ENCODE measurements at places on chromosomes 11 and 22. TPM values are rescaled to one million over a fixed set of nuclear protein-coding genes. Genes with fewer than 3 reads are reported as not detected.

- DNase-seq: no peak
- no peak overlapping the region for H3K27ac ChIP-seq
- no peaks in the 10 kb centered on the region for H3K27me3 ChIP-seq
- no peak overlapping the region for H3K4me3 ChIP-seq
- H3K36me3 ChIP-seq: no peaks in the 10 kb centered on the region
Observed at GRCh38 chr22:45413013-45413367, 409 bp downstream of the SMC1B start.

GRCh38 chr11:119592642-119593041, 136.4 kb downstream of the NECTIN1 start:
- no peaks in the 10 kb centered on the region for H3K27me3 ChIP-seq
- no peak overlapping the region for H3K4me3 ChIP-seq
- no peak overlapping the region for H3K27ac ChIP-seq
- DNase-seq: no peak

DNA sequence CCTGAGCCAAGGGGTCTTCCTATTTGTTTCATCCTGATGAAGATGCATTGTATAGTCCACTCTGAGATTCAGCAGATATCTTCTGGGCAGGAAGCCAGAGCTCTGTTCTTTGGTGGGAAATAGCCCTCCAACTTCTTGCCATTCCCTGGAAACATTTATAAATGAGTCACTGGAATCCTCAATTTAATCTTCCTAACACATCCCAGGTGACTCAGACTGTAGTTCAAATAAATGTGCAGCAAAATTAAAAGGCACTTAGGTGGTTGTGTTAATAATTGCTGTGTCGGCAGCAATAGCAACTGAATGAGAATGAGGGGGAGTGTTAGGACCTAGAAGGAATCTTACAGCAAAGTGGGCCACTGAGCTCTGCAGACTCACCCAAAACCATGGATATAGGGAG, 108.6 kb downstream of the INSC start:
- H3K4me1 ChIP-seq: peaks cover 32% of the 10 kb centered on the region
- H3K27ac ChIP-seq: no peak overlapping the region
- no peaks in the 10 kb centered on the region for H3K27me3 ChIP-seq
- no peak overlapping the region for H3K4me3 ChIP-seq
- no peaks in the 10 kb centered on the region for H3K36me3 ChIP-seq
- no peak for DNase-seq

FAM111A gene
- total RNA-seq: 48.2 TPM

DNA sequence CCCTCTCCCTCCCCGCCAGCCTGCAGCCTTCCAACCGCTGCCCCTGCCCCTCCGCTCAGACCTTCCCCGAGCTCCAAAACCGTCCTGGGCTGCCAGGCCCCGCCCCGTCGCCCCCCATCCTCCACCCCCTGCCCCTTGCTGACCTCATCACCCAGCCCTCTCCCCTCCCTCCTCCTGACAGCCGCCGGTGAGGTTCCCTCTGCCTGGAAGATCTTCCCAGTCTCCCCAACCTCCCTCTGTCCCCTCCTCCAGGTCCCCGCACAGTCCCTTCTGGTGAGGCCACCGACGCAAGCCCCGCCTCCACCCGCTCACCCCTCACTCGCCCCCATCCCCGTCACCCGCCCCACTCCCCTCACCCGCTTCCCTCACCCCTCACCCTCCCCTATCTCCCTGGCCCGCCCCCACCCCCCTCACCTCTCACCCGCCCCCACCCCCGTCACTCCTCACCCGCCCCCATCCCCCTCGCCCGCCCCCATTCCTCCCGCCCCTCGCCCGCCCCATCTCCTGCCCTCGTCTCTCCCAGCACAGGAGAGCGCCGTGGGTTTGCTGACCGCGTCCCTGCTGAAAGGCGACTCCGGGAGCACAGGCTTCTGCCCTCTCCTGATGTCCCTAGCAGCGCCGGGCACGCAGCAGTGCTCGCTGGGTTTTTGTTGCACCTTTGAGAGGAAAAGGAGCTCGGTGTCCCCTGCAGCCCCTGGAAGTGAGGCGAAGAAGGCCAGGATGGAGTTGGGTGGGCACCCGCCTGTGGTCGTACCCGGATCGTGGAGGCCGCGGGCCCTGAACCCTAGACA, 16.4 kb upstream of the UPK3A start:
- peaks cover 32% of the 10 kb centered on the region for H3K4me1 ChIP-seq
- DNase-seq: no peak
- 0 out of 2 replicates have a peak, but pooled peaks cover 3% of the 10 kb centered on the region for H3K27me3 ChIP-seq
- H3K4me3 ChIP-seq: peak overlapping the region; percentile 49
- H3K36me3 ChIP-seq: no peaks in the 10 kb centered on the region
- no peak overlapping the region for H3K27ac ChIP-seq

DNA sequence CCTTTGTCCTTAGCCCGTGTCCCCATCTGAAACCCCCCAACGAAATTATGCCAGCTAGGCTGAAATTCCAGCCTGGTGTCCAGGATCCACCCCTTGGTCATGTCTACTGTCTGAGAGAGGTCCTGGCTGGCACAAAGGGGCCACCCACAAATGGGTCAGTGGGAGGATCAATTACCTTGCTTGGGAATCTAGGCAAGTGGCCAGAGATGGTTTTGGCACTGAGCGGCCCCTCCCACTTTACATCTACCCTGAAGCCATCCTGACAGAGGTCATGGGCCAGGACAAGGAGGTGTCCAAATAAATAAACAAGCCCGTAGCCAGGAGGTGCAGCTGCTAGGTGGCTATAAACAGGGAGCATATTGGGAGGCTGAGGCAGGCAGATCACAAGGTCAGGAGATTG, 311.5 kb downstream of the MN1 start:
- no peak overlapping the region for H3K4me3 ChIP-seq
- no peaks in the 10 kb centered on the region for H3K27me3 ChIP-seq
- H3K4me1 ChIP-seq: no peaks in the 10 kb centered on the region
- DNase-seq: no peak
- H3K27ac ChIP-seq: no peak overlapping the region

DNA sequence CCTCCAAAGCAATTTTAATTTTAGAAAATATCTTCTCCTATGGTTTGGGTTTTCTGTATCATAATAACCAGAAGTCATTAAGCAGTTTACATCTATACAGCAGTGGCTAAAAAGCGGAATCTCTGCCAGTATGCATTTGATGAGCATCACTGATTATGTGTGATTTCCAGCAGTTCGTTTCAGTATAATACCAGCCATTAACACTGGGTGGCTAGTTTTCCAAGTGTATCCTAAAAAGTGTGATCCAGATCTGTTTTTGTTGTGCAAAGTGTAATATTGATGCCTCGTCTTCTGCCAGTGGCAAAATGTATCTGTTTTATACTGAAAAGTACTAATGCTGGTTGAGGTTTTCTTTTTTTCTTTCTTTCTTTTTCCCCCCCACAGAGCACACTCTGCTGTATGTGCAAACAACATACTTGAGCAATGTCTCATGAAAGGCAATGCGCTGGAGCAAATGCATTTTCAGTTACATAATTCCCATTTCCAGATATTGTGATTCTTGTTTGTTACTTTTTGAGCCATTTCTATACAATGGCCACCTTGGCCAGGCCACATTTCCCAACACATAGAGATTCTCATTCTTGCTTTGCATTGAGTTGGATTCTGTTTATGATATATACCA, 64.2 kb downstream of the SLC36A4 start:
- DNase-seq: no peak
- H3K27ac ChIP-seq: no peak overlapping the region
- no peak overlapping the region for H3K4me3 ChIP-seq
- H3K36me3 ChIP-seq: no peaks in the 10 kb centered on the region
- H3K4me1 ChIP-seq: no peaks in the 10 kb centered on the region
- H3K27me3 ChIP-seq: no peaks in the 10 kb centered on the region

GRCh38 chr11:65593518-65594414, 1.8 kb downstream of the KCNK7 start:
- no peak overlapping the region for H3K27ac ChIP-seq
- H3K27me3 ChIP-seq: no peaks in the 10 kb centered on the region
- peak; percentile 78 for DNase-seq

DNA sequence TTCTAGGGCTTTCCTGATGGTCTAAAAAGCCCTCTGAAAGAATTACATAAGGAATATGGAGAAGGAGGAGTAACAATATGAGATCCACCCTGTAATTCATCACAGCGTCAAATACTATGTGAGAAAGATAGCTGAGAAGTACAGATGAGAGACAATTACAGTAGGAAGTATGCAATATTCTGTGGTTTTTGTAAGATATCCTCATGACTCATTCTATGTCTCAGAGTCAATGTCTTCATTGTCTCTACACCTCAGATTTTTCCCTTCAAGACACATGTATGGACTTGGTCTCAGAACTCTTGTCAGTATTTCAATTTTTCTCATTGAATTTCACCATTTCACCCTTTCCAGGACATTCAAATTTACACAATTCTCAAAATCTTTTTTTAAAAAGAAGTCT, 343.3 kb upstream of the CTSC start:
- H3K27ac ChIP-seq: no peak overlapping the region
- DNase-seq: no peak
- no peaks in the 10 kb centered on the region for H3K36me3 ChIP-seq
- no peaks in the 10 kb centered on the region for H3K27me3 ChIP-seq
- H3K4me3 ChIP-seq: no peak overlapping the region

DNA sequence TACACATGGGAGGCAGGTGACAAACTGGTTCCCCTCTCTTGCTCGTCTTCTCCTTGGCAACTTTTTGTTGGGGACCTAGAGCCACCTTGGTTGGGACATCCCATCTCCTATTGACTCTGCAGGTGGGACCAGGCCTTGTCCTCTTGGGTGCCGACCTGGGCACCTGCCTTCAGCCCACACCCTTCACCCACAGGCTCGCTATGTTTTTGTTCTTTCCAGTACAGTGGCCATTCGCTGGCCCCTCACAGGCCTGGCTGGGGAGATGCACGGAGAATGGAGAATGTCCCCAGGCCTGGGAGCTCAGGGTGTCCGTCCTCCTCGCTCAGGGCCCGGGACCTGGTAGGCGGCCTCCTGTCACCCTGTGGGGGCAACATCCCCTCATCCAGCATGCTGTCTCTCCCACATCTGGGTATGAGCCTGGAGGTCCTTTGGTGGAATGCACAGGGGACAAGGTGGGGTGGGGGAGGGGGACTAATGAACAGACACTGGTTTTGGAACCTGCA, 14.9 kb upstream of the OMP start:
- no peak overlapping the region for H3K4me3 ChIP-seq
- no peaks in the 10 kb centered on the region for H3K36me3 ChIP-seq
- H3K27me3 ChIP-seq: no peaks in the 10 kb centered on the region
- no peak for DNase-seq

DNA sequence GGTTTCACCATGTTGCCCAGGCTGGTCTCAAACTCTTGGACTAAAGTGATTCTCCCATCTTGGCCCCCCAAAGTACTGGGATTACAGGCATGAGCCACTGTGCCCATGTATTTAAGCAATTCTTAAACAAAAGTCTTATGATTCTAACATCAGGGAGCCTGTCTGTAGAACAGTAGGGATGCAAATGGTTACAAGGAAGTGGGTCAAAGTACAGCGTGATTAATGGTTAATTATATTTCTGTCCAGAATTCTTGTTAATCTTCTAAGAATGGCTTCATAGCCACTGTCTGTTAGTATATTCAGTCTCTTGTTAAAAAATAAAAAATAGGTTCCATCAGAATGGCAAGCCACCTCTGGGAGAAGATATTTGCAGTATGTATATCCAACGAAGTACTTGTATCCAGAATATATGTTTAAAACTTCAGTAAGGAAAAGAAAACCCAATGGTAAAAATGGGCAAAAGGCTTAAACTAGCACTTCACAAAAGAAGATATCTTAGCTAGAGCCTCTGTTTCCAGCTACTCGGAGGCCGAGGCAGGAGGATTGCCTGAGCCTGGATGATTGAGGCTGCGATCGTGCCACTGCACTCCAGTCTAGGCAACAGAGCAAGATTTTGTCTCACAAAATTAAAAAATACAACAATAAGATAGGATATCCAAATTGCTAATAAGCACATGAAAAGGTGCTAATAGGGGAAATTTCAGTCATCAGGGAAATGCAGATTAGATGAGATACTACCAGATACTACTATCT, 22.9 kb downstream of the ATG13 start:
- H3K4me1 ChIP-seq: no peaks in the 10 kb centered on the region
- H3K4me3 ChIP-seq: no peak overlapping the region
- H3K27me3 ChIP-seq: no peaks in the 10 kb centered on the region

KCNC1 gene
- total RNA-seq: not detected

DNA sequence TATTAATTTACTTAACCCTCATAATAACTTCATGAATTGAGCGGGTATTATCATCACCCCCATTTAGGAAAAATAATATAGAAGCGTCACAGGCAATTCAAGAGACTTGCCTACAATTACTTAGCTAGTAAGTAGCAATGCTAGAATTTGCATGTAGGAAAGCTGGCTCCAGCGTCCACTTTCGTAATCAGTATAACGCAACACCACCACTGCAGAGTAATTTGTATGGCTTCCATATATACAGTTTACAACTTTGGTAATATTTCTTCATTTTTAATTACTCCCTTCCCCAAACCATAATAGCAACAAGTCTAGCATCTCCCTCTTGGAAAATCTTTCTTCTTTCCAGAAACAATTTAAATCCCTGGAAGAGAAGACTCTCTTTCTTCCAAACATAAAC, 89.9 kb upstream of the OR5AK2 start:
- H3K36me3 ChIP-seq: no peaks in the 10 kb centered on the region
- H3K27me3 ChIP-seq: no peaks in the 10 kb centered on the region
- H3K4me1 ChIP-seq: no peaks in the 10 kb centered on the region
- no peak overlapping the region for H3K27ac ChIP-seq
- H3K4me3 ChIP-seq: no peak overlapping the region

DNA sequence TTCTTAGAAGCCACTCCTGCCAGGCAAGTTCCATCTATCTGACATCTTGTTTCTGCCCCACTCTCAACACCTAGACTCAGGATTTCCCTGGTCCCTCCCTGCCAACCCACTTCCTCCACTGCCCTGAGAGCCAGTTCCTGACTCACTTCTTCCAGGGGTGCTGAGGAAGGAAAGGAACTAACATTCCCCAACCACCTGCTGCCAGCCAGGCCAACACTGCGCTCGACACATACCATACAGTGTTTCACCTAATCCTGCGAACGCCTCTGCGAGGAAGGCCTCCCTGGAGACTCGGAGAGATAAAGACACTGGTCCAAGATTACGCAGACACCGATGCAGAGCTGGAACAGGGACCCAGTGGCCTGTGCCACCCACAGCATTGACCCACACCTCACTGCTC, 40.2 kb downstream of the MICAL3 start:
- no peak overlapping the region for H3K4me3 ChIP-seq
- no peak for DNase-seq
- peaks cover 79% of the 10 kb centered on the region for H3K4me1 ChIP-seq
- H3K27me3 ChIP-seq: no peaks in the 10 kb centered on the region
- H3K27ac ChIP-seq: no peak overlapping the region

GRCh38 chr22:49499433-49500075, 328.1 kb downstream of the BRD1 start:
- peaks cover 55% of the 10 kb centered on the region for H3K4me1 ChIP-seq
- H3K27ac ChIP-seq: peak overlapping the region; percentile 84
- H3K36me3 ChIP-seq: no peaks in the 10 kb centered on the region
- H3K4me3 ChIP-seq: peak overlapping the region; percentile 33

PTDSS2 gene
- 25.4 TPM for total RNA-seq

MOGAT2 gene
- not detected for total RNA-seq

Data from Karpas-422 (cell line).